Chondrocyte (in vitro differentiated cells): ENCODE measurements at places on chromosomes 4 and X. TPM values are rescaled to one million over a fixed set of nuclear protein-coding genes. Genes with fewer than 3 reads are reported as not detected.

DNA sequence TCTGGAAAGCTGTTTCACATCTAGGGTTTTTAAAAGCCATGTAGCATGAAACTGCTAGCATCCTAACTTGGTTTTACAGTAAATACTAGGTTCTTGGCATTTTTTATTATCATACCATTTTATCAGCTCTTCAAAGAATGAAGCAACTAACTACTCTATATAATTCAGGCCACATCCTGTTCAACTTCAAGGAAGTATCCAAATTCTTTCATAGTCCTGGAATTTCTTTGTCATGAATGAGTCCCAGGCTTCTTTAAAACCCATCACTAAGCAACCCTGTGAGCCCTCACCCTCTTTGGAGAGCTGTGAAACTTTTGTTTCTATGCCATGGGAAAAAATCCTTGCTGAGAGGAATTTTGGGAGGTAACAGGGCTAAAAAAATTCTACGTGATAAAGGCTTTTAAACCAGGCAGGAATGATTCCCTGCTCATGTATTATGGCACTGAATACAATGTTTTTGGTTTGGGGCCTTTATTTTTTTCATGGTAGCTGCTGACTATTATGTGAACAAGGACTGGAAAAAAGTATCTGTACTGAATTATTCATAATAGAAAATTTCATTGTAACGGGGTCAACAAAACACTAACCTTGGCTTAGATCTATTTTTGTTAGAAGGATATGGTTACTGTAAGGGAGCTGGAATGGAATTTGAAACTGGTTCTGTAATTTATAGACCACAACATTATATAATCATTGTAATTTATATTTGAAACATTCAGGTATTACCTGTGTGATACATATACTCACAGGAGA lies 164.9 kb downstream of the DCTD start:
- no peak for DNase-seq

- no peak for DNase-seq
Observed at GRCh38 chr4:185238215-185238681, 28.9 kb downstream of the SNX25 start.

DNA sequence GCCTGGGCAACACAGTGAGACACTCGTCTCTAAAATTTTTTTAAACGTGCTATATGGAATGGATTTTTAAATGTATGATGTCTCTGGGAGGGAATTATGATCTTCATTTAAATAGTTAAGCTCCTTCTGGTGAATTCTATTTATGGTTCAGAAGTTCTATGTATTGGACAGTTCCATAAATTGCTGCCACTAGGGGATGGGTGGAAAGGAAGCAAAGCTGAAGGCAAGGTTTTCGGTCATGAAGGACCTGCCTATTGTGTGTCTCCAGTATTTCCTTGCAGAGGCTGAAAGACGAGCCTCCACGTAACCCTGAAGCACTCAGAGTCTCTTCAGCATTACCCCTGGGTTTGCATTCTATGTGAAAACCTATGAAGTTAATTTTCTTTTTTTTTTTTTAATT lies 451.5 kb upstream of the FAT1 start:
- no peak for DNase-seq

GRCh38 chr4:176920694-176921093 lies 128.0 kb upstream of the VEGFC start:
- DNase-seq: no peak

- no peak for DNase-seq
Observed at GRCh38 chrX:11464836-11465463, 171.7 kb downstream of the AMELX start.

- no peak for DNase-seq
Observed at GRCh38 chr4:2415881-2416563, 2.4 kb downstream of the ZFYVE28 start.

- no peak for DNase-seq
Observed at GRCh38 chr4:119027811-119028210, 107.8 kb upstream of the MYOZ2 start.

DNA sequence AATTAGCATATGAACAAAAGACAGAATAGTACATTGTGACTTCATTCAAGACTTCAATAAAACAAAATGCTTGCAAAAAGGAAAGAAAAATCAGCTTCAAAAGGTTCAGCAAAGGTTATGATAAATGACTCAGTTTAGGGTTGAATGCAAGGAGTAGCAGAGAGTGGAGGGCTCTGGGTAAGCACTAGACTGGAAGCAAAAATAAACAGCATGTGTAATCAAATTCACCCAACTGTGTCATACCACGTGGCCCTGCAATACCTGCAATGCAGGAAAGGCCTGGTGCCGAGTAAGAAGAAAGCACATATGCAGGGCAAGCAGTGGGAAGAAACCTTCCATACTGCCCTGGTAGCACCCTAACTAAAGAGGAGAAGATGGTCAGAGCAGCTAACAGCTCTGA lies 88.7 kb downstream of the ATP11C start:
- no peak for DNase-seq

DNA sequence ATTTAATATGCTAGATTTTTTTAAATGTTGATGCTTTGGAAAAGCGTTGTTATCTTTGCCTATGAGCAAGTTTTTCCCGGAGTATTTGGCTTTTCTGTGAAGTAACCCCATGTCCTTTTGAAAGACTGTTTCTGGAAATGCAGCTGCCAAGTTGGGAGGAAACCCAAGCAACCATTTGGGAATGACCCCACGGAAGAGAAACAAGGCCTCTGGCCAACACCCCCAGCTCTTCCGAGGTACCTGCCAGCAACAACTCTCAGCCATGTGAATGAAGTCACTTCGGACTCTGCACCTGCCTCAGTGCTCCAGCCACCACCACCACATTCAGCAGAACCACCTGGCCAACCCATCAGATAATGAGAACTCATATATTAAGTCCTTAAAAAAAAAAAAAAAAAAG lies 36.2 kb upstream of the DHRSX start:
- DNase-seq: no peak

DNA sequence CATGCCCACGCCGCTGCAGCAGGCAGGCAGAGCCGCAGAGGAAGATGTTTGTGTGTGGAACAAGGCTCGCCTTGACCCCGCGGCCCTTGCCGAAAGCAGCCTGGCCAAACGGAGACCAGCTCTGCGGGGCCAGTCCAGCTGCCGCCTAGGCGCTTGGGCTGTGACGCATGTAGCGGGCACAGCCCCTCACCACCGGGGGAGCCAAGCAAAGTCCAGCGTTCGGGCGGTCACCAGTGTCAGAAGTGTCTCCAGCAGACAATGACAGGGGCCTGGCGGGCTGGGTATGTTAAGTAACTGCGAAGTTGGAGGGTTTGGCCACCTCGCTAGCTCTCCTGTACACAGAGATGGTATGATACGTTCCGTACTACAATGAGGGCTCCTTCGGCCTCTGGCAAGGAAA lies 1.3 kb downstream of the AMER1 start:
- DNase-seq: no peak

DNA sequence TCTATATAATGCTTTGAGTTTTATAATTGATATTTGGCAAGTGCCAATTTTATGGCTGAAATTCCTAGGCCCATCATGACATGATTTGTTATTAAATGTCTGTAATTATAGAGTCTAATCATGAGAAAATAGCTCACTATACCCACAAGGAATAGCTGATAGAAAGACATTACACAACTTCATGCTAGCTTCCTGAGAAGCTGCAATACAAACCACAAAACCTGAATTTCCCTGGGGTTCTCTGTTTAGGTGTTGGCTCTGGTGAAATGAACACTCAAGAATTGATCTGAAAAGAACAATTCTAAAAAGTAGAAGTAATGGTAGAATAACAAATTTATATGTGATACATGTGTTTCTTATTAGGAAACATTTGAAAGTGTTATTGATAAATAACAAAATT lies 169.6 kb downstream of the GASK1B start:
- no peak for DNase-seq

- DNase-seq: no peak
Observed at GRCh38 chr4:165190591-165191347, 16.6 kb upstream of the KLHL2 start.

GRCh38 chr4:47598896-47599295 lies 113.8 kb downstream of the ATP10D start:
- no peak for DNase-seq

- DNase-seq: no peak
Observed at GRCh38 chrX:50613846-50614245, 143.2 kb upstream of the DGKK start.

DNA sequence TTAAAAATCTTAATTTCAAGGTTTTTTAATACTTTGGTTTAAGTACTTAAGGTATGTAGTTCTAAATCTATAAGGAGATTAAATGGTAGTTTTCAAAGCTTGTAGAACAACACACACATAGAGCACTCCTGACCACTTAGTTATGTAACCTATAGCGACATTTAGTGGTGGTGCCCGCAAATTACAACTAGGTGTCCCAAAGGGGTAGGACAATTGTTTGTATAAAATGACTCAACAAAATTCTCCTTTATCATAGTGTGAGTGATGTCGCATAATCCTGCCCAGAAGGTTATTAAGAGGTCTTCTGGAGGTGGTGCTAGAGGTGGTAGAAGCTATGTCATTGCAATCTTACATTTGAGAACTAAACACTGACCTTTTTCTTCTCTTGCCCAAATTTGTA lies 373.0 kb upstream of the RASGEF1B start:
- DNase-seq: no peak

DNA sequence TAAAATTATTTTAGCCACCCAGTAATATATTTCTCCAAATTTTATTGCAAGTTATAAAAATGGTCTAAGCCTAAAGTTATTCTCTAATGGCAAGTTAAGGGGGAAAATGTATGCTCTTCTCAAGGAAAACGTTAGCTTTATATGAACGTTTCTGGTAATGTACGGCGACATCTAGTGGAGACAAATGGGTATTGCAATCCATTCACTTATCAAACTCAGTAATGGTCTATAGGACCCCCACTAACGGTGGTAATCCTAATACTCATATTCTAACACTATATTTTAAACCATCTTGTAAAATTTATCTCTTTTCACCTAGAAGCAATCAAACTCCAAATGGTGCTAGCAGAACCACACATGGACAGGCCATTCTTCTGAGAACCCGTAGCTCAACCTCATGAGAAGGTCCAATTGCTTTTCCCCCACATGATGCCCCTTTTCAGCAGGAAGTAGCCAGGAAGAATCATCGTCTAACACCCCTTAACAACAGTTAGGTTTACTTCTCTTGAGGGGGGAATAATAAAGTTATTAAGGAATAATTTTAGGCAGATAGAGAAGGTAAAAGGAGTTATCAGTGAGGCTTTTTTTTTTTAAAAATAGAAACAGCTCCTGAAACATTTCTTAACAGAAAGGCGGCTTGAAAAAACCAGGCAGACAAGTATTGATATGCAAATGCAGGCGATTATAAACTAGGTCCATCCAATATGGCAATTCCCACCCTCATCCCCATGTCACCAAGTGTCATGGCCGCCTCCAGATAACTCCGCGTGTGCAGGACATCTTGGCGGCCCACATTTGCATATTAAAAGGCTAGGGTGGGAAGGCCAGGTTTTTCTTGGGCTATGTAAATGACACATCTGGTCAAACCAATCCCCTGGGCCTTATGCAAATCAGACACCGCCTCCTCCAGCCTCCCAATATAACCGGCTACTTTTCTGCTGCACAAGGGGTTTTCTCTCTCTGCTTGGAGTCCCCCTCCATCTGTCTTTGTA lies 35.0 kb downstream of the NUDT11 start:
- no peak for DNase-seq

ABHD18 gene
- 7.8 to 9.9 TPM (median 8.8 TPM) in 3 replicates for total RNA-seq

SUPT20HL2 gene
- not detected in 3 replicates for total RNA-seq

CLNK gene
- total RNA-seq: not detected in 3 replicates
